ENCODE measurements at places on chromosomes 12 and 14.

- DNase-seq: no peak
- no peaks in the 10 kb centered on the region for H3K4me1 ChIP-seq
- no peak overlapping the region for H3K27ac ChIP-seq
- peak overlapping the region; percentile 50 for H3K4me3 ChIP-seq
- no peaks in the 10 kb centered on the region for H3K27me3 ChIP-seq
Observed at GRCh38 chr12:9864913-9865675, 4.1 kb downstream of the CLEC2B start.

DNA sequence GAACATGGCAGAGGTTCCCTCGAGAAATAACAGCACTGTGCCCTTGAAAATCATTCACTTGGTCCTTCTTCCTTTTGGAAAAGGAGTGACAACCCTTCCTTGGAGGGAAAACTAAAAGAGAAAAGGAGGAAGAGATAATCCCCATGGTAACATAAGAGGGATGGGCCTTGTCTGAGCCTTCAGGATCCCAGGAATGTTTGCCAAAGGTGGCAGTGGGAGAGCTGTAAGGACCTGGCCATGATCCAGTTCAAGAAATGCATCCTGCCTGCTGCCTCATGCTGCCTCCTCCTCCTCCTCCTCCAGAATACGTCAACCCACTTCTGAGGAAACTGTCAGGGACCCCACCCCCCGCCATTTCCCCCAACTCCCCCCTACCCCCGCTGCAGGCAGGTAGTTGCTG lies 118.8 kb downstream of the KCNK10 start:
- no peaks in the 10 kb centered on the region for H3K36me3 ChIP-seq
- no peak overlapping the region for H3K27ac ChIP-seq
- DNase-seq: no peak
- H3K27me3 ChIP-seq: no peaks in the 10 kb centered on the region

GRCh38 chr12:129351481-129351880 lies 498.2 kb downstream of the GLT1D1 start:
- no peaks in the 10 kb centered on the region for H3K36me3 ChIP-seq
- H3K4me3 ChIP-seq: no peak overlapping the region
- H3K27ac ChIP-seq: no peak overlapping the region
- H3K4me1 ChIP-seq: no peaks in the 10 kb centered on the region

- H3K4me1 ChIP-seq: no peaks in the 10 kb centered on the region
- DNase-seq: no peak
- no peaks in the 10 kb centered on the region for H3K27me3 ChIP-seq
- no peak overlapping the region for H3K4me3 ChIP-seq
Observed at GRCh38 chr14:105384041-105384557, 14.2 kb upstream of the TEX22 start.

DNA sequence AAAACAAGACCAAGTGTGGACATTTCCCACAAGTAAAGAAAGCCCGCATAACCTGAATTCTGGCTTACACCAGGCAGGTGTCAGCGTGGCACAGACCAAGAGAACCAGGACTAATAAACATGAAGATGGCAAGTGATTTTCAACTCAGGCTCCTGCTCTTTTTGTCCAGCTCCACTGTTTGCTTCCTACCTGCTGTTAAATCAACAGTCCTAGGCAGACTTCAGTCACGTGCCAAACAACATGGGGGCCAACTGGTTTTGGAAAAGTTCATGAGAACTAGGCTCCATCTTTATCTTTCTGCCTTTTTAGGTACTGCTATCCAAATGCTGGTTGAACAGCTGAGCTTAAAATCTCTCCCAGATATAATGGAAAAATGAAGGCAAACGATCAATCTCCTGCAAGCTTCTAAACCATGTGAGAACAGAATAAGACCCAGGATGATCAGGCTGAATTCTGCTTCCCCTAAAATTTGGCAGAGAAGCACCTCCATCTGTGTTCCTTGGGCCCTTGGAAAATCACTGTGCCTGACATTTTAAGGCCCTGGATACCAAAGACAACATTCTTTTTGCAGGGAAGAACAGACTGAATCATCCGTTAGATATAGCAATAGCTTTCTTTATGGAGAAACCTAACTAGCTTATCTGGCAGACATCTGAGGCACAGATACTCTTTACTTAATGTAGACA lies 215.6 kb upstream of the USP15 start:
- no peaks in the 10 kb centered on the region for H3K27me3 ChIP-seq
- DNase-seq: no peak

GRCh38 chr14:92847278-92847677 lies 53.2 kb downstream of the GOLGA5 start:
- H3K4me1 ChIP-seq: no peaks in the 10 kb centered on the region
- H3K36me3 ChIP-seq: no peaks in the 10 kb centered on the region
- no peak overlapping the region for H3K4me3 ChIP-seq
- no peak overlapping the region for H3K27ac ChIP-seq
- DNase-seq: no peak

DNA sequence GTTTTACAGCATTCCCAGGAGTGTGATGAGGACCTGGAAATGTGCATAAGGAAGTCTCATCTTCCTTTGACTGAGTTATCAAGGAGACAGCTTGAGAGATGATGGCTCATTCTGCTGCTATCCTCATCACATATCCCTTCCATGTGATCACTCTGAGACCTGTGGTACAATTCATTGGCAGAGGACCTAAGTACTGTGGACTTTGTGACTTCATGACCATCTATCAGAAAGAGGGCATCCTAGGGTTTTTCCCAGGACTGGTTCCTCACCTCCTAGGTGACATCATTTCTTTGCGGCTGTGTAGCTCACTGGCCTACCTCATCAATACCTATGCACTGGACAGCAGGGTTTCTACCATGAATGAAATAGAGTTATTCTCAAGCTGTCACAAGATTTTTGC lies 172.1 kb upstream of the PLEKHG7 start:
- H3K27ac ChIP-seq: no peak overlapping the region
- no peaks in the 10 kb centered on the region for H3K36me3 ChIP-seq
- no peak overlapping the region for H3K4me3 ChIP-seq
- H3K27me3 ChIP-seq: no peaks in the 10 kb centered on the region

GRCh38 chr14:20486684-20487395 lies 17.6 kb downstream of the PNP start:
- H3K36me3 ChIP-seq: no peaks in the 10 kb centered on the region
- DNase-seq: no peak
- H3K4me3 ChIP-seq: no peak overlapping the region
- H3K27ac ChIP-seq: no peak overlapping the region

- DNase-seq: peak; percentile 76
- no peaks in the 10 kb centered on the region for H3K4me1 ChIP-seq
- peak overlapping the region; percentile 61 for H3K27ac ChIP-seq
Observed at GRCh38 chr14:99554757-99555531, 49.1 kb downstream of the CCDC85C start.

- no peak for DNase-seq
- H3K27me3 ChIP-seq: no peaks in the 10 kb centered on the region
- no peaks in the 10 kb centered on the region for H3K36me3 ChIP-seq
- no peak overlapping the region for H3K4me3 ChIP-seq
Observed at GRCh38 chr12:122107261-122107660, 28.7 kb downstream of the MLXIP start.

GRCh38 chr14:103882503-103883262 lies 35.3 kb upstream of the PPP1R13B start:
- peaks cover 12% of the 10 kb centered on the region for H3K4me1 ChIP-seq
- H3K27me3 ChIP-seq: no peaks in the 10 kb centered on the region
- no peak for DNase-seq
- no peak overlapping the region for H3K4me3 ChIP-seq
- H3K36me3 ChIP-seq: no peaks in the 10 kb centered on the region
- H3K27ac ChIP-seq: no peak overlapping the region

GRCh38 chr12:55912908-55913307 lies 14.8 kb downstream of the PYM1 start:
- DNase-seq: no peak
- H3K36me3 ChIP-seq: no peaks in the 10 kb centered on the region
- no peak overlapping the region for H3K27ac ChIP-seq
- no peak overlapping the region for H3K4me3 ChIP-seq
- H3K4me1 ChIP-seq: no peaks in the 10 kb centered on the region

DNA sequence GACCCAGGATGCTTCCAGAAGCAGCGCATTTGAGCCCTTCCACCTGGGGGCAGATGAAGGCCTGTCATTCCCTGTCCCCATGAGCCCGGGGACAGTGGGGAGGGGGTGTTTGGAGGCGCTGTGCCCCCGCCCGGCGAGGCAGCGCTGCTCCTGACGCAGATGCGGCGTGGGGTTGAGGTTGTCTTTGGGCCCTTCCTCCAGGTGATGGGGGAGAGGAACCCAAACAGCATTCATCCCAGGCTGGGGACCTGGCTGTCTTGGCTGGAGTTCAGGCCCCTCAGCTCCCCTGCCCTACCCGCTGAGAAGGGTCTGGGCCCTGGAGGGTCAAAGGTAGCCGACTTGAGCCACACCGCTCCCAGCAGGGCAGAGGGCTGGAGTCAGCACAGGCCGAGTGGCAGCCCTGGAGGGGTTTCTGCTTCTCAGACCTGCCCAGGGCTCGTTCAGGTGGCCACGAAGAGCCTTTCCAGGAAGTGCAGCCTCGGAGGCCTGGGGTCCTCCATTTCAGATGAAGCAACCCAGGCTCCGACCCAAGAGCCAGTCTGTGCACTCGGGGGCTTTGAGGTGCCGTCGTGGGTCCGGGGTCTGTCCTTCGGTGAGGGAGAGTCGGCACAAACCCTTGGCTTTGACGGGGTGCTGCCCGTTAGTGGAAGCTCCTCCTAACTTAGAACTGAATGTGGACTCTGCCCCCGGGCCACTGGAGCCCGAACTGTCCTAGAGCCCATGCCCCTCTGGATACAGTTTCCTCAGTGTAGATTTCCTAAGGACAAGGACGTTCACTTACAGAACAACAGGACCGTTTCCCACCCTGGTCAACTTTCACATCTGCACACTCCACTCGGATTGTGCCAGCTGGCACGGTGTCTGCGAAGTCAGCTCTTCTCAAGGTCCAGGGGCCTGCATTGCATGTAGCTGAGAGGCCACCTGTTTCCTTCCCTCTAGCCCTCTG lies 16.1 kb downstream of the ACADS start:
- DNase-seq: no peak
- no peaks in the 10 kb centered on the region for H3K27me3 ChIP-seq
- peaks cover 6% of the 10 kb centered on the region for H3K36me3 ChIP-seq
- peak overlapping the region; percentile 12 for H3K27ac ChIP-seq
- no peak overlapping the region for H3K4me3 ChIP-seq
- H3K4me1 ChIP-seq: no peaks in the 10 kb centered on the region

DNA sequence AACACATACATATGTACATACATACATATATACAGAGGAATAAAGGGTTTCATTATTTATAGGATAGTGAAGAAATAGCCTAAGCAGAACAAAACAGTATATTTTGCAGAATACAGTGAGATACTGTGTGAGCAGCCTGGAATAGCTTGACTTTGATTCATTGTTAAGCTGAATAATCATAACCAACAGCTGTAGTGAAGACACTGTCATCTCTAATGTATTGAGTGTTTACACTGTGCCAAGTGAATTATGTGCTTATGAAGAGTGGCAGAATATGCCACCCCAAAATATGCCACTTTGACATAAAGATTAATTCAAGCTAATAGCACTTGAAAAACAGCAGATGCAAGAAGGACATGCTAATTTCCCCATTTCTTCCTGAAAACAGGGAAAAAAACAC lies 48.2 kb upstream of the LRFN5 start:
- no peaks in the 10 kb centered on the region for H3K4me1 ChIP-seq
- no peak overlapping the region for H3K27ac ChIP-seq
- no peaks in the 10 kb centered on the region for H3K27me3 ChIP-seq
- no peaks in the 10 kb centered on the region for H3K36me3 ChIP-seq

DNA sequence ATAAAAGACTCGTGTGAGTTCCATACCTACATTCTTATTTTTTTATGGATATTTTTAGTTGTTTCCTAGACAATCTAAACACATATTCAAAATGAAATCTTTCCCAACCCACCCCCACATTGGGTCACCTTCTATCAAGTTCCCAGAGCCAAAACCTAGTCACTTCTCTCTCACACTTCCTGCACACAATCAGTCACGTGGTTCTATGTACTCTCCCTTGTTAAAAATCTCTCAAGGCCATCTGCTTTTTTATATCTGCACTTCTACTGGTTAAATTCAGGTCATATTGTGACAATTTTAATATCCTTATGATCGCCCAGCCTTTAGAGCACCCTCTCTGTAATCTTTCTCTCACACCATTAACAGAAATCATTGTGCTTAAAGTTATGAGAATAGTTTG lies 175.0 kb upstream of the SYT10 start:
- H3K36me3 ChIP-seq: no peaks in the 10 kb centered on the region
- no peak overlapping the region for H3K27ac ChIP-seq
- H3K27me3 ChIP-seq: no peaks in the 10 kb centered on the region
- DNase-seq: no peak

DNA sequence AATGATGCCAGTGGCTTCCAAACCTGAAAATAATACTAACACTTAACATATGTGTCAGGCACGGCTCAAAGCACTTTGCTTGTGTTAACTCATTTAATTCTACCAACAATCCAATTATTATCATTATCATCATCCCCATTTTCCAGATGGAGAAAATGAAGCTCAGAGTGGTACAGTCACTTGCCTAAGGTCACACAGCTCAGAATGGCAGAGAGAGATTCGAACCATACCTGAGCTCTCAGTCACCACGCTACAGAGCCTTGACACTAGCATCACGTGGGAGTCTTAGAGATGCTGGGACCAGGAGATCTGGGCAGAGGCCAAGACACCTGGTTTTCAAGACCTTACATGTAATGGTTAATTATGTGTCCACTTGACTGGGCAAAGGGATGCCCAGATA lies 34.2 kb downstream of the DHX37 start:
- no peaks in the 10 kb centered on the region for H3K4me1 ChIP-seq
- no peaks in the 10 kb centered on the region for H3K27me3 ChIP-seq
- peaks cover 4% of the 10 kb centered on the region for H3K36me3 ChIP-seq
- DNase-seq: no peak

- no peak for DNase-seq
- H3K27me3 ChIP-seq: no peaks in the 10 kb centered on the region
- no peaks in the 10 kb centered on the region for H3K36me3 ChIP-seq
Observed at GRCh38 chr14:75723716-75724115, 62.7 kb downstream of the TTLL5 start.

DNA sequence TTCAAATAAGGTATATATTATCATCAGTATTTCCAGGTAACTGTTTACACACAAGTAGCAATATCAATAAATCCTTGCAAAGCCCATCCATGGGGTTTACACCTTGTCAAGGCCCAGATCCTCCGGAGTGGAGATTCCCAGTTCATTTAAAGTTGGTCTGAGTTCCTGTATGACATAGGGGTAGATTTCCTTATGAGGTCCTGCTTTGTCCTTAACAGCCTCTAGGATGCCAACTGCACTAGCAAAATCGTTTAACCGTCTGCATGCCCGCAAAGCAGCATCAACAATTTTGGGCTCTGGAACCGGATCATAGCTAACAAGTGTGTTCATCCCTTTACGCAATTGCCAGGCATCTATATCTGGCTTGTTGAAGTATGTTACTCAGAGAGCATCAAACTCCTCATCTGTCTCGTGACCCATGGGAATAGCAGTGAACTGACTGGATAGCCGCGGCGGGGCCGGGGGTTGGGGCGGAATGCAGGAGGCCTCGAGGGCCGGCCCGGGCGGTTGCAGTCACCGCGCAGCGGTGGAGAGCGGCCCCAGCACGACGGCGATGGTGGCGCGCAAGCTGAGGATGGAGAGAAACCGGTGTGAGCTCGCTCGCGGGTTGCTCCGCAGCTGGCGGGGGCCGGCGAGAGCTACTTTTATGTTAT lies 30.6 kb upstream of the FBXO34 start:
- no peak overlapping the region for H3K4me3 ChIP-seq
- H3K27me3 ChIP-seq: peaks cover 8% of the 10 kb centered on the region
- H3K36me3 ChIP-seq: no peaks in the 10 kb centered on the region
- no peaks in the 10 kb centered on the region for H3K4me1 ChIP-seq
- no peak overlapping the region for H3K27ac ChIP-seq
- no peak for DNase-seq

Measured in breast epithelium (tissue), 4 donors.